Ovary (tissue), 10 donors: ENCODE measurements at places on chromosomes 3 and 15.

- H3K27me3 ChIP-seq = no peaks in the 10 kb centered on the region
- no peaks in the 10 kb centered on the region for H3K36me3 ChIP-seq
- no peak for DNase-seq
Observed at GRCh38 chr15:55829826-55830225, 86.9 kb upstream of the PRTG start.

GRCh38 chr3:34140616-34141015, 342.2 kb downstream of the PDCD6IP start:
- no peaks in the 10 kb centered on the region for H3K36me3 ChIP-seq
- H3K4me3 ChIP-seq = no peak overlapping the region
- no peak overlapping the region for H3K27ac ChIP-seq
- no peaks in the 10 kb centered on the region for H3K4me1 ChIP-seq
- DNase-seq = no peak

- no peaks in the 10 kb centered on the region for H3K27me3 ChIP-seq
- peak overlapping the region; percentile 92 for H3K4me3 ChIP-seq
- no peaks in the 10 kb centered on the region for H3K36me3 ChIP-seq
- no peak for DNase-seq
- peak overlapping the region; percentile 98 for H3K27ac ChIP-seq
Observed at GRCh38 chr15:58770519-58770856, 614 bp upstream of the MINDY2 start.

- no peaks in the 10 kb centered on the region for H3K36me3 ChIP-seq
- no peak overlapping the region for H3K27ac ChIP-seq
- H3K27me3 ChIP-seq = no peaks in the 10 kb centered on the region
Observed at GRCh38 chr3:134054231-134054630, 24.5 kb upstream of the SLCO2A1 start.

GRCh38 chr3:63624941-63625560, 27.4 kb upstream of the SNTN start:
- H3K4me3 ChIP-seq = no peak overlapping the region
- H3K36me3 ChIP-seq = no peaks in the 10 kb centered on the region
- H3K4me1 ChIP-seq = no peaks in the 10 kb centered on the region
- H3K27ac ChIP-seq = no peak overlapping the region

DNA sequence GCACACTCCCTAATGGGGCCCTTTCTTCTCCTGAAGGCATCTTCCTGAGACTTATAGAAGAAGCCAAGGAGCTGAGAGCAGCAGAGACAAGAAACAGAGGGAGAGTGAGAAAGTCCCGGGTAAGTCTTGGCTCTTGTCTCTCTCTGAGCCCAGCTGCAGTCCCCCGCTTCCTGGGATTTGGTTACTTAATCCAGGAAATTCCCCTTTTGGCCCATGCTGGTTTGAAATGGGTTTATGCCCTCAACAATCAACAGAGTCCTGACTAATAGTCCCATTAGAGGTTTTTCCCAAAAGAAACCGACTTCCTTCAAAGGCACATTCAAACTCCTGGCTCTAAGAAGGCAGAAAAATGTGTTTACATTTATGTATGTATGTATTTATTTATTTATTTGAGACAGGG, 22.0 kb downstream of the TMEM158 start:
- H3K4me3 ChIP-seq = no peak overlapping the region
- H3K27ac ChIP-seq = no peak overlapping the region
- no peaks in the 10 kb centered on the region for H3K36me3 ChIP-seq
- no peak for DNase-seq

- DNase-seq = no peak
- peaks cover 1% of the 10 kb centered on the region for H3K4me1 ChIP-seq
- no peak overlapping the region for H3K4me3 ChIP-seq
- H3K27me3 ChIP-seq = no peaks in the 10 kb centered on the region
Observed at GRCh38 chr15:80906159-80906766, 83.4 kb downstream of the MESD start.

DNA sequence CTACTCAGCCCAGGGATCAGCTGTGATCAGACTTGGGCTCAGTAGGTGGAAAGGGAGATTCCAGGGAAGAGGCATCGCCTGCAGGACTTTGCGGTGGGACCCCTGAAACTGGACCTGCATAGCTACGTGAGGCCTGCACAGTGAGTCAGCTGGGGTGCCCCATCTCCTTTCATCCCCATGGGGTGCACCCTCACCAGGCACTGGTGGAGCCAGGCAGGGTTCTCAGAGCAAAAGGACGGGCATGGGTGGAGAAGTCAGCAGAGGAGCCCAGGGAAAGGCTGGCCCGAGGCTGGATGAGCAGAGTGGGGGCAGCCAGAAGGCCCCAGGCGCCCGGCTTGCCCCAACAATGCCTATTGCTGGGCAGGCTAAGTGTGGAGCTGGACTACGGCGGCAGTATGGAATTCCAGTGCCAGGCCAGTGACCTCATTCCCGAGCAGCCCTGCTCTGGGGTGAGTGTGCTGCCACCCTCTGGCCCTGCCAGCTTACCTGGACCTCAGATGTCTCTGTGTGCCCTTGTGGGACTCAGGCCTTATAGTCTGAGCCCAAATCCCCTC, 19.7 kb downstream of the ACAA1 start:
- no peak overlapping the region for H3K4me3 ChIP-seq
- DNase-seq = no peak
- no peaks in the 10 kb centered on the region for H3K36me3 ChIP-seq
- no peaks in the 10 kb centered on the region for H3K4me1 ChIP-seq

DNA sequence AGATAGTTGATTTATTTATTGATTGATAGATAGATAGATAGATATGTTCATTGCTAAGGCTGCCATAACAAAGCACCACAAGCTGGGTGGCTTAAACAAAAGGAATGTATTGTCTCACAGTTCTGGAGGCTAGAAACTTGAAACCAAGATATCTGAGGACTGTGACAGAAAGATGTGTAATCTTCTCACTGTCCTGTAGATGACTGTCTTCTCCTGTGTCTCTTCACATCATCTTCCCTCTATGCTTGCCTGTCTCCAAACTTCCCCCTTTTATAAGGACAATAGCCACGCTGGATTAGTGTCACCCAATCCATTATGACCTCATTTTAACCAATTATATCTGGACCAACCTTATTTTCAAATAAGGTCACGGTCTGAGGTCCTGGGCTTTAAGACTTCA, 40.9 kb downstream of the GNB4 start:
- H3K27ac ChIP-seq = no peak overlapping the region
- no peaks in the 10 kb centered on the region for H3K27me3 ChIP-seq
- peaks cover 2% of the 10 kb centered on the region for H3K4me1 ChIP-seq
- no peak for DNase-seq
- no peak overlapping the region for H3K4me3 ChIP-seq
